Cerebellar cortex (tissue), 1 donor: ENCODE measurements at places on chromosomes 5 and 9.

- no peak for DNase-seq
These were observed 37.1 kb upstream of the KCNMB1 start for GRCh38 chr5:170426149-170426767.

GRCh38 chr9:91403665-91404543 is 19.7 kb downstream of the NFIL3 start:
- DNase-seq: no peak

- DNase-seq: no peak
These were observed 631.5 kb upstream of the TLE4 start for GRCh38 chr9:78940121-78940855.

GRCh38 chr9:1101846-1102641 is 51.9 kb downstream of the DMRT2 start:
- DNase-seq: no peak

- no peak for DNase-seq
These were observed 62.2 kb upstream of the IL33 start for GRCh38 chr9:6153425-6153824.

DNA sequence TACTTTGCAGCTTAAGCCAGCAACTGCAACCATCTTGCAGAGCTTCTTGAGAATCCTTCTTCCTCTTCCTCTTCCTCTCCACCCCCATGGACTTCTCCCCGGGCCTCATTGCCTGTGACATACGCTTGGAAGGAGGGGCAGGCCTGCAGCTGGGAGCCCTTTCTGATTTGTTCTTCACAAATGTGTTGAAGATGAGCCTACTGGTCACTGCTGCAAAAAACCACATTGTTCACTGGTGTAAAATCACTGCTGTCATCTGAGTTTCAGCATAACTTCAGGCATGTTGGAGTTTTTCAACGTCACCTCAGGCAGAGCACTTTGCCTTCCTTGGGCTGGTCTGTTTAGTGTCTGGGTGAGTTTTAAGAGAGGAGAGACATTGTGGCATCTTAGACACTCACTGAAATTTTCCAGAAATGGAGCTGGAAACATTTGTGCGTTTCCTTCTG is 7.9 kb downstream of the TJP2 start:
- DNase-seq: no peak

- no peak for DNase-seq
These were observed 13.7 kb downstream of the TUT7 start for GRCh38 chr9:86340356-86341006.

DNA sequence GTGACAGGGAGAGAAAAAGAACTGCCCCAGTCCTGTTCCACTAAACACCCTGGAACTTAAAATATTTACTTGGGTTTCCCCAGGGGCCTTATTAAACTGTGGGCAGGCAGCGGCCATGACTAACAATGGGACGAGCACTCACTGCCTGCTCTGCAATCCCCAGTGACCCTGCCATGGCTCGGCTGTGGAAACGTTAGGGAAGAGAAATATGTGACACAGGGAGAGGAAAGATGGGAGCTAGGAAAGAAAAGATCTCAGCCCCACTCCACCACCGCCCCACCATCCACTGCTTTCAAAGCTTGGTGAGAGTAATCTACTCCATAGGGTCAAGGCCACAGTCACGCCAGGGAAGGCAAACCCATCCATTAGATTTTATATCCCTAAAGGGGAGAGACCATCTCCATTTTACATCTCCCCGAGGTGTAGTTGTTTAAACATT is 117.6 kb downstream of the EFNA5 start:
- no peak for DNase-seq

GRCh38 chr9:131546336-131547084 is 1.2 kb downstream of the PRRT1B start:
- DNase-seq: no peak

DNA sequence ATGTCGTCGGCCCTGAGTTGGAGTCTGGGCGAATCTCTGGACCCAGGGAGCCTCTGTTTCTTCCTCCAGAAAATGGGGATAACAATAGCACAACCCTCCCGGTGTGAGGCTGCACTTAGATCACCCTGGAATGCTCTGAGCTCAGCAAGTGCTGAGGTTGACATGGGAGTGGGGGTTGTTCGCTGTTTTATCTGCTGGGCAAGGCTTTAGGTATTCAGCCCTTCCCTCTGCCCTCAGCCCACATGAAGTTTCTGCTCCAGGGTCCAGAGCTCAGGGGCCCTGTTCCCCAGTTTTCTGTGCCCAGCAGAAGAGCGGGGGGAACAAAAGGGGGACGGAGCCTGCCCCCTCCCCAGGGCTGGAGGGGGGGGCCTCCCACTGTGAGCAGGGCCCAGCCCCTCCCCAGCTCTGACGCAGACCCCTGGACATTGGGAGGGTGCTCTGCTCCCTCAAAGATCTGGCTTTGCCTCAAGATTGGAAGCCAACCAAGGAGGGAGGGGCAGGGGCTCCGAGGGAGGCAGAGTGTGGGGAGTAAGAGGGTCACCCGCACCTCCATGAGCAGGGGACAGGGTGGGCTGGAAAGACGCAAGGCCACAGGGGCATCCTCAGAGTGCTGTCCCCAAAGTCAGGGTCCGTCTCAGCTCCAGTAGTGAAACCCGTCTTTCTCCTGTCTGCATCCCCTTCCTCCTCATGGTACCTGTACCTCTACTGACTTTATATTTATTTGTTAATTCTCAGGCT is 215.6 kb downstream of the C9orf50 start:
- DNase-seq: no peak

DNA sequence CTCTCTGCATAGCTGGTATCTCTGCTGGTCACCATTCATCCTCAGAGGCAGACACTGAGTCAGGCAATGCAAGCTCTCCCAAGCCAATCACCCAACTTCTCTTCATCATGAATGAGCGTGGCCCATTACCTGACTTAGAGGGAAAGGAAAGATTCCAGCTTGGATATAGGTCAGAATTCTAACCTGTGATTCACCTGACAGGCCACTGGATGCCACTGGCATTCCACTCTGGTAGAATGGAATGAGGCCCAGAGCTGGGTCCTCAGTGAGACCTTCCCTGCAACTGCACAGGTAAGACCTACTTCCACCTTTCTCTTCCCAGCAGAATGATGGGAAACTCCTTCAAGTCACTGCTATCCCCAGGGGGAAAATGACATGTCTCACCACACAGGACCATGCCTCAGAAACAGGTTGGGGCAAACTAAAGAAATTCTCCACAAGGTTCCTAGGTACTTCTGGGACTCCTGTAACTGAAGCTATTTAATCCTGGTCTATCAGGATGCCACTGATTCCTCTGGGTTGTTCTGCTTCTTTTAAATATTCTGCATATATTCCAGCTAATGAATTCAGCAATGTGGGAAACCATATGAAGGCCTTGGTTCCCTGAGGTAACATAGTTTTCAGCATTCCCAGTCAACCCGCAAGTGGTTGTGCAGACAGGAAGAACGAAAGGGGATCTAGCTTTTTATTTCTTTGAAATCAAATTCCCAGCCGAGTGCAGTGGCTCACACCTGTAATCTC is 62.0 kb downstream of the SUSD1 start:
- DNase-seq: peak; percentile 34

DNA sequence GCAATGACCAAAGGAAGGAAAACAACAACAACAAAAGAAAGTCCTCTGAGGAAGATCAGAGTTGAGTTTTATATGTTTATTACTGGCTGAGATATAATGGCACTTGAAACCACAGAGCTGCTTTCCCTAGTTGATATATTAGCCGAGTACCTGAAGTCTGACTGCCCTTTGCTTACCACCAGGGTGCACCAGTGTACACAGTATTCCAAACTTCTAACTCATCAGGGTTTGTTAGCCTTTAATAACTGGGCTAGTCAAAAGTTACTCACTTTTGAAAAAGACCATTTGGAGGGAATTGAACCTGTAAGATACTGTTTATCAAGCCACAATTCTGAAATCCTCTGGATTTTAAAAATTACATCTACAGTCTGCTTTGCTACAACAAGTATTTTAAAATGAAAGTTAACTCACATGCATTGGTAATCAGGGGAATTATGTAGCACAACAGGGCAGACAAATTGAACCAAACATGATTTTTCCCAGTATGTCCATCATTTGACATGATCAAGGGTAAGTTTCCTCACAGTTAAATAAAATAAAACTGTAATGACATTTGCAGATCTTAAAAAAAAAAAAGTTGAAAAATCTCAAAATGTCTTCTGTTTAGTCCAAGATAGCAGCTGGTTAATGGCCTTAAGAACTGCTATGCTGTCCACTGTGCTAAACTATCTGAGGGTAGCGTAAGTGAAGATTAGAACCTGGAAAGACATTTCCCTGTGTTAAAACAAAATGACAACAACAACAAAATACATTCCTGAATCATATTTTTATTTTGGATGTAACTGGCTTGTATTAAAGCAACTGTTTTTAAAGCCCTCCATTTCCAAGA is 57.3 kb upstream of the C6 start:
- DNase-seq: peak; percentile 82

GRCh38 chr5:72138943-72139521 is 31.8 kb downstream of the MAP1B start:
- no peak for DNase-seq

DNA sequence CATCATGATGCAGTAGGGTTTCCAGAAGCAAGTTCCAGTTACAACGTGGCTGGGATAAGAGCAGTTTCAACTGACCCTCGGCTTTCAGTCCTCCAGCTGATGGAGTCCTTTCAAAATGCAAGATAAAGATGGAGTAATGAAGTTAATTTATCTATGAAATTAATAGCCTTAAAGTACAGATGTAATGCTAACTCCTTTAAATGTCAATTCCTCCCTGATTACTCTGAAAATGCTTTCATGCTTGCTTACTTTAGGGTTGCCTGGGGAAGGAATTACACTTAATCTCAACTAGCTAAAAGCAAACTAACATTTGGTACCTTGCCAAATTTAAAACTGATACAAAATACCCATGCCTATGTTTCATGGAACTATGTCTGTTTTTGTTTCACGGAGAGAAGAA is 178.4 kb downstream of the KIAA0825 start:
- DNase-seq: no peak

DNA sequence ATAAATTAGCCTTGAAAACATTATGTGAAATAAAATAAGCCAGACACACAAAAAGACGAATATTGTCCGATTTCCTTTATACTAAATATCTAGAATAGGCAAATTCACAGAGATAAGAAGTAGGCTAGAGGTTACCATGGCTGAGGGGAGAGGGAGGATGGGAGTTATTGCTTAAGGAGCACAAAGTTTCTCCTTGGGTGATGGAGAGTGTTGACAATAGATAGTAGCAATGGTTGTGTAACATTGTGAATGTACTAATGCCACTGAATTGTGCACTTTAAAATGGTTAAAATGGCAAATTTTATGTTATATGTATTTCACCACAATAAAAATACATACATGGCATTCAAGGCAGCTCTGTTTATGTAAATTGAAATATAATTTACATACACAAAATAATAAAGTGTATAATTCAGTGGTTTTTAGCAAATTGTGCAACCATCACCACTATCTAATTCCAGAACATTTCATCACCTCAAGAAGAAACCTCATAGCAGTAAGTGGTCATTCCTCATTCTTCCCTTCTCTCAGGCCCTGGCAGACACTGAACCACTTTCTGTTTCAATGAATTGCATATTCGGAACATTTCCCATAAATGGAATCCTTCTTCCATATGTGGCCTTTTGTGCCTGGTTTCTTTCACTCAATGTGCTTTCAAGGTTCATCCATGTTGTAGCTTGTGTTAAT is 59.2 kb downstream of the NDST1 start:
- no peak for DNase-seq

DNA sequence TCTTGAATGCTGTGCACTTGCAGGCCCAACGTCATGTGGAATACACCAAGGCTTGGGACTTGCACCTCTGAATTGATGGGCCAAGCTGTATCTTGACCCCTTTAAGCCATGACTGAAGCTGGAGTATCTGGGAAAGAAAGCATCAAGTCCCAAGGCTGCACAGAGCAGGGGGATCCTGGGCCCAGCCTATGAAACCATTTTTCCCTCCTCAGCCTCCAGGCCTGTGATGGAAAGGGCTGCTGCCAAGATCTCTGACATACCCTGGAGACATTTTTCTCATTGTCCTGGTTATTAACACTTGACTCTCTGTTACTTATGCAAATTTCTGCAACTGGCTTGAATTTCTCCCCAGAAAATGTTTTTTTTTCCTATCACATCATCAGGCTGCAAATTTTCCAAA is 174.0 kb upstream of the SNX2 start:
- DNase-seq: no peak

- no peak for DNase-seq
These were observed 34.5 kb upstream of the MED27 start for GRCh38 chr9:132114102-132114707.

GRCh38 chr9:115379719-115380118 is 261.8 kb upstream of the TNC start:
- no peak for DNase-seq

GRCh38 chr5:166382031-166382430 is 1909.4 kb upstream of the WWC1 start:
- DNase-seq: no peak

GRCh38 chr5:31587546-31587945 is 51.4 kb upstream of the PDZD2 start:
- no peak for DNase-seq

- no peak for DNase-seq
These were observed 68.8 kb downstream of the ITGA1 start for GRCh38 chr5:52856564-52856963.

GRCh38 chr5:129063483-129064113 is 31.0 kb upstream of the ISOC1 start:
- peak; percentile 17 for DNase-seq

DNA sequence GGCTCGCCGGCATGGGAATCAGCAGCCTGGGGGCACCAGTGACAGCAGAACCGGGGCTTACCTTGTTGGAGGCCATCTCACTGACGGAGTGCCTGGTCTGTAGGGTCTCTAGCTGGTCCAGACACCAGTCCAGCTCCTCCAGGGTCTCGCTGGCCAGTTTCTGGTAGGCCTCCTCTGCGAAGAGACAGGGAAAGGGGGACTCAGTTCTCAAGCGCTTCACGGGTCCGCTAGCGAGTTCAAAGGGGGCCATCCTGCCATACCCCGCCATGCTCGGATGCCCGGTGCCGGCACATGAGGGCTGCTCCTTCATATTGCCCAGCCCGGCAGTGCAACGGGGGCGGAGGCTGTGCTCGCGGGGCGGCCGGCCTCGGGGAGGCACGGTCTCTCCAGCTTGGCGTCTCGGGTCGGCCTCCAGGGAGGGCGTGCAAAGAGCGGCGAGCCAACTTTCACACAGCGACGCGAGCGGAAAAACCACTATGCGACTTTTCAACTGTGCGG is 456.0 kb downstream of the RAB3C start:
- DNase-seq: no peak
